ENCODE measurements at places on chromosomes 12 and 14.

- no peak for DNase-seq
Observed at GRCh38 chr12:6947615-6948014, 3.5 kb upstream of the PTPN6 start.

DNA sequence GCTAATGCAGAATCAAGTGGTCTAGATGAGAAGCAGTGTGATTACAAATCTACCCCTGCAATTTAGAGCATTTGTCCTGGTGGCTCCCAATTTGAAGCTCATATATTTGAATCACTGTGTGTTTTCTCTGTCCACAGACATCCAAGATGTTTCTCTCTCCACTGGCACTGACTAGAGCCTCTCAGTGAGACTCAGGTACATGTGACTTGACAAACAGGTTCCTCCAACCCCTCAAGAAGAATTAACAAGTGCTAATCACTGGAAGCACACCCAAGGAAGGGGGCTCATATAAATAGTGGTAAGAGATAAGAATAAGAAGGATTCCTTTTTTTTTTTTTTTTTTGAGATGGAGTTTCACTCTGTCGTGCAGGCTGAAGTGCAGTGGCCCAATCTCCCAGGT is 20.5 kb downstream of the OR10G2 start:
- DNase-seq, result no peak

GRCh38 chr12:39831587-39832315 is 212.1 kb upstream of the ABCD2 start:
- no peak for DNase-seq

DNA sequence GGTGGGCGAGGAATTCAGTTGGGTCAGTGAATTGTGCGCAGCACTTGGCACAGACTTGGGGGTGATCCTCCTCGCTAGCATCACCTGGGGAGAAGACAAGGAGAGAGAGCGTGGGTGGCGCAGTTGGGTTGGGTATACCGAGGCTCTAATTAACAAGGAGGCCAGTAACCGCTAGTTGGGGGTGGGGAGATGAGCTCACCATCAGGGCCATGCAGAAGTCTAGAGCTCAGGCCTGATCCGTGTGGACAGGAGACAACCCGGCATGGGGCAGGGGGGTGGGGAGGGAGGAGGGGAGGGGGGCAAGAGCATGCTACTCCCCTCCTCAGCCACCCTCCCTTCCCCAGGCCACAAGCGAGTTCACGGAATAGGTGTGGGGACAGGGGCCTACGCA is 580 bp downstream of the SALL2 start:
- DNase-seq, result no peak

- DNase-seq, result no peak
Observed at GRCh38 chr14:70011098-70011497, 131.9 kb downstream of the SMOC1 start.

DNA sequence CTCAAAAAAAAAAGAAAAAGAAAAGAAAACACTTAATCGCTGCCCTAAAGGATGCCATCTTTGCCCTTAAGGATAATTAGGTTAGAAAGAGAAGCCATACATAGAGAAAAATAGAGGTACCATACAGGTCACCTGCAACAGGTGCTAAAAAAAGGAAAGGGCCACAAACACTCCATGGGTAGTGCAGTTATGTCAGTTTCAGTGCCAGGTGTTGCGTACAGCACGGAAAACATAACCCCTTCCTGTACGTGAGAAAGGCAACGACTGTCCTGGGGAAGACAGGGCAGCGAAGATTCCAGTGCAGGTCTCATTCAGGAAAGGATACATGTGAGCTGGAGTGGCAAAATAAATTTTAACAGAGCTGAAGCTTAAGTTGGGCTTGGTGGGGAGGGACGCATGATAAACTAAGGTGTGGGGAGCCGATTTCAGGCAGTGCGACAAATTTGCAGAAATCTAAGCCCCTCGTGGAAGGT is 553 bp upstream of the DAZAP2 start:
- no peak for DNase-seq

GRCh38 chr12:89693639-89694202 is 14.9 kb downstream of the ATP2B1 start:
- no peak for DNase-seq

- DNase-seq, result no peak
Observed at GRCh38 chr12:125434936-125435443, 369.8 kb downstream of the AACS start.

- no peak for DNase-seq
Observed at GRCh38 chr14:34780646-34781045, 66.3 kb upstream of the CFL2 start.

DNA sequence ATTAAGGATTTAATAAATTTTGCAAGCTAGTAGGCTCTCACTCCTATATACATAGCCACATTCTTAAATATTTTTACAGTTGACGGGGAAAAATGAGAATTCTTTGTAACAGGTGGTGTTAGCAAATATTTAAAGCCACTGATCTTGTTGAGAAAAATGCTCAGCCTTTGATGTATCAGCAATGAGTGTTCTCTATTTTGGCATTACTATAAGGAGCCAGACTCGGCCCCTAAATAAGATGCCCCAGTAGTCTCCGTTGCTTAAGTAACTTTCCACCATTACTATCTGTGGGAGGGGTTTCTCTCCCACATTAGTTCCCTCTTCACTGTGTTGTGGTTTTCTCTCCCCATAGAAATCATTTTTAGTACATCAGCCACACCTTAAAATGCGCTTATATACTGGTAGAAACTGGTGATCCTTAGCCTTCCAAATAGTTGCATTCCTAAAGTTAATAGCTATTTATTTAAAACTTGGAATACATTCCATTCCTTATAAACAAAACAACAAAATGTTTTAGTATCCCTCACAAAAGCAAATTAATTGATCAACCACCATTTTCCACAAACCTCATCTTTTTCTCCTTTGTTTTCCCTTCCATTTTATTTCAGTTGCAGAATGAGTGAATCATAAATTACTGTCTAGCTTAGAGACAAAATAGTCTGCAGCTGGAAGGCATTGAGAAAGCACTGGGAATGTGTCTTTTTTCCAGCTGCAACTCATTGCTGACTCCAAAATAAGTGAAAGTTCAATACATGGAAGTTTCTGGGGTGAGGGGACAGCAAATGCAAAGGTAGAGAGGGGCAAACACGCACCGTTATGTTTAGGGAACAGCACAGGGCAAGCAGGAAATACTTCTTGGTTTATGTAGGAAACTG is 84.7 kb upstream of the FERMT2 start:
- DNase-seq, result no peak

DNA sequence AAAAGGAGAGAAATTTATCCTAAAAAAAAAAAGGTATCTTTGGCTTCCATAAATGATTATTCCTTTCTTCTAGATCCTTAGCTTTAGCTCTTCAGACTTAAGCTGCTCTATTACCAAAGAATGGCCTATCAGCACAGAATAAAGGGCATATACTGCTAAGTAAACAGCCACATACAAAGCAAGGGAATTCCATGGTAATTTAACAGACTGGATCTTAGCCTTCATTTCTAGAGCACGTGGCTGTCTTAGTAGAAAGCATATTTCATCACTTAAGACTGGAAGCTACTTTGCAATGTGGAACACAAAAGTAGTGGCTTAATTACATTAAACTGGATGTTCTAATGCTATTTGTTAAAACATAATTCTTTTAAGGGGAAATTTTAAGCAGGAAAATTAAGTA is 23.1 kb downstream of the TMED10 start:
- DNase-seq, result no peak

- DNase-seq, result no peak
Observed at GRCh38 chr12:4164188-4164558, 109.4 kb upstream of the CCND2 start.

DNA sequence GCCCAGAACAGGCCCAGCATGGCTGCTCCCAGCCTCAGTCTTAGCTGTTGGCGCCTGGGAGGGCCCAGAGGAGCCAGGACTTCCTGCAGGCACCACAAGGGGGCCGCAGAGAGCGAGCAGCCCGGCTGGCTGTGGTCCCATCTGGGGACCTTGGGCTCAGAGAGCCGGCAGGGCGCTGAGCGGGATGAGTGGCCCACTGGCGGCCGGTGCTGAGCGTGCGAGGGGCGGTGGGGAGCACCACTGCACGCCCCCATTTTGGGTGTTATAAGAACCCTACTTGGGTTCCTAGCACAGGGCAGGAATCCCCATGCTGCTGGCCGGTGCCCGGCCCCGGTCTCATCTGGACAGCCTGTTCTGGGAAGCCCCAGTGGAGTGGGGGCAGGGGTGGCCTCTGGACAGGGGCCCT is 25.9 kb upstream of the CRIP2 start:
- peak; percentile 91 for DNase-seq

GRCh38 chr12:119229837-119230236 is 51.1 kb downstream of the HSPB8 start:
- no peak for DNase-seq

- DNase-seq, result no peak
Observed at GRCh38 chr14:73870525-73871235, 16.0 kb upstream of the ZNF410 start.

DNA sequence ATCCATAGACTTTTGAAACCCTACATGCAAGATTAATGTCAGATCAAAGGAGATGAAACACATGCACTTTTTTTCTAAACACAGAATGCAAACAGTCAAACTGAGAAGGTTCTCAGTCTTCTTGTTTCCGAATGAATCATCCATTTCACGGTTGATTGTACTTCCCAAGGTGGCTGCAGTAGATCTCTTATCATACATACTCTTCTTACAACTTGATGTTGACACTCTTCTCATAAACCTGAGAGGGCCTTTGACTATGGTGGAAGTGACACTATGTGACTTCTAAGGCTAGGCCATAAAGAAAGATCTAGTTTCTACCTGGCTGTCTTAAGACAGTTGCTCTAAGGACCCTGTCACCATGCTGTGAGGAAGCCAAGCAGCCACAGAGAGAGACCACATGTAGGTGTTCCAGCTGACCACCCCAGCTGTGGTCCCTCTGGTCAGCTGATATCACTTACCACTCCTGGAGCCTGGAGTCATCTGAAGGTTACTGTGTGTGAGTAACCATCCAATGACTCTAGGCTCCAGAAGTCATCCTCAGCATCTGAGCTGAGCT is 67.2 kb upstream of the HMGA2 start:
- no peak for DNase-seq

DNA sequence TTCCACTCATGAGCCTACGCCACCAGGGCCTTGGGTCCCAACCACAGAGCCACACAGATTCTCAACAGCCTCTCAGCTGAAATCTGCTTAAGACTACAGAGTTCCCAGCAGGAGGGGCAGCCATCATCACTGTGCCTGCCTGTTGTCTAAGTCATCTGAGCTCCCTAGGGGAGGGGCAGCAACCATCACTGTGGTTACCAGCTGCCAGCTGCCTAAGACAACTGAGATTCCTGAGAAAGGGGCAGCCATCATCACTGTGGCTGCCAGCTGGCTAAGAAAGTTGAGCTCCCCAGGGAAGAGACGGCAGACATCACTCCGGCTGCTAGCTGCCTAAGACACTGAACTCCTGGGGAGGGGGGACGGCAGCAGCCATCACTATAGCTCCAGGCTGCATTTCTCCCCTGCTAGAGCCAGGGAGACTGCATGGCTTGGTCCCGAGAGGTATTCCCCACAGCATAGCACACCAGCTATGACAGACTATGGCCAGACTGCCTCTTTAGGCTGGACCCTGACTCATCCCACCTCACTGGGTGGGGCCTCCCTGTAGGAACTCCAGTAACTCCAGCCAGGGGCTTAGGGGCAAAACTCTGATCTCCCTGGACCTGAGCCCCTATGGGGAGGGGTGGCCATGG is 37.2 kb upstream of the C14orf132 start:
- DNase-seq, result no peak

DNA sequence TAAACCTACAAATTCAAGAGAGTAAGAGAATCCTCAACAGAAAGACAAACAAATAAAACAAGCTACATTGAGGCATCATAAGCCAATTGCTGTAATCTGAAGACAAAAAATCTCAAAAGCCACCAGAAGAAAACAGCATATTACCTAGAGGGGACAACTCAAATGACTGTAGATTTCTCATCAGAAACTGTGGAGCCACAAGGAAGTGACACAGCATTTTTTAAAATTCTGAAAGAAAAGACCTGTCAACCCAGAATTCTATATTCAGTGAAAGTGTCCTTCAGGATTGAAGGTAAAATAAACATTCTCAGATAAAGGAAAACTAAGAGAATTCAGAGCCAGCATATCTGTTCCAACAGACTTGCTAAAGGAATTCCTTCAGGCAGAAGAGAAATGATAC is 147.8 kb upstream of the DHRS4 start:
- no peak for DNase-seq

DNA sequence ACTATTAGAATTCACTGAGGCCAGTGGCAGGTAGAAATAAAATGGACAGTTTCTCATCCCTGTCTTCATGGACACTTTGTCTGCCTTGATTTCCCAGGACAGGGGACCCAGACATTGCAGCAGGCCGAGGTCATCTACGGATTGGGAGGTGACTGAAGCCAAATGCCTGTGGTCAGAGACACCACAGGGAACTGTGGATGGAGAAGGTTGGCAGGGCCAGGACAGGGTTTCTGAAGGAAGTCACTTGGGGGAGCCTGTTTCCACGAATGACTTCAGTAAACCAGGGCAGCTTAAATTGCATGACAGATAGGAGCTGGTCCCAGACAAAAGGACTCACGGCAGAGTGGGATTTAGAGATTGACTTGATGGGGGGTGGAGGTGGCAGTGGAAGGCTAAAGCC is 224.9 kb downstream of the NTF3 start:
- no peak for DNase-seq

GRCh38 chr12:62763861-62764645 is 170.9 kb downstream of the PPM1H start:
- DNase-seq, result no peak

GRCh38 chr14:39755269-39755878 is 323.1 kb upstream of the FBXO33 start:
- no peak for DNase-seq

- no peak for DNase-seq
Observed at GRCh38 chr12:49872781-49873181, 29.9 kb upstream of the BCDIN3D start.

DNA sequence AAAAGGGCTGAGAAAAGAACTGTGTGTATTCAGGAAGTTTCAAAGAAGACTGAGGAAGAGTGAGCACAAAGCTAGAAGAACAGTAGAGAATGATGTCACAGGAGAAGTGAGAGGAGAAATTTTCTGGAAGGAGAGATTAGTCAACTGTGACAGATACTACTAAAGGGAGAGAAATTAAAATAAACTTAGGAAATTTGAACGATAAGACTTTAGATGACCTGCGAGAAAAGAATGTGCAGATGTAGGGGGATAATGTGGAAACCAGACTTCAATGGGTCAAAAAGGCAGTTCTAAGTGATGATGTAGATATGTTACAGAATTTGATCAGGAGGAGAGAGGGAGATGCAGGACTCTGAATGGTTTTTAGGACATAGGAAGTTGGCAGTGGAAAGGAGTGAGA is 287.4 kb downstream of the SYT1 start:
- DNase-seq, result no peak
